Activated CD4-positive, alpha-beta T cell treated with anti-CD3 and anti-CD28 coated beads, Interleukin-2, amount 50 U/mL, for 4 hours (primary cell): ENCODE measurements at places on chromosomes 12 and 14.

GRCh38 chr12:80712866-80713265 lies 3.8 kb upstream of the MYF5 start:
- DNase-seq, result no peak

DNA sequence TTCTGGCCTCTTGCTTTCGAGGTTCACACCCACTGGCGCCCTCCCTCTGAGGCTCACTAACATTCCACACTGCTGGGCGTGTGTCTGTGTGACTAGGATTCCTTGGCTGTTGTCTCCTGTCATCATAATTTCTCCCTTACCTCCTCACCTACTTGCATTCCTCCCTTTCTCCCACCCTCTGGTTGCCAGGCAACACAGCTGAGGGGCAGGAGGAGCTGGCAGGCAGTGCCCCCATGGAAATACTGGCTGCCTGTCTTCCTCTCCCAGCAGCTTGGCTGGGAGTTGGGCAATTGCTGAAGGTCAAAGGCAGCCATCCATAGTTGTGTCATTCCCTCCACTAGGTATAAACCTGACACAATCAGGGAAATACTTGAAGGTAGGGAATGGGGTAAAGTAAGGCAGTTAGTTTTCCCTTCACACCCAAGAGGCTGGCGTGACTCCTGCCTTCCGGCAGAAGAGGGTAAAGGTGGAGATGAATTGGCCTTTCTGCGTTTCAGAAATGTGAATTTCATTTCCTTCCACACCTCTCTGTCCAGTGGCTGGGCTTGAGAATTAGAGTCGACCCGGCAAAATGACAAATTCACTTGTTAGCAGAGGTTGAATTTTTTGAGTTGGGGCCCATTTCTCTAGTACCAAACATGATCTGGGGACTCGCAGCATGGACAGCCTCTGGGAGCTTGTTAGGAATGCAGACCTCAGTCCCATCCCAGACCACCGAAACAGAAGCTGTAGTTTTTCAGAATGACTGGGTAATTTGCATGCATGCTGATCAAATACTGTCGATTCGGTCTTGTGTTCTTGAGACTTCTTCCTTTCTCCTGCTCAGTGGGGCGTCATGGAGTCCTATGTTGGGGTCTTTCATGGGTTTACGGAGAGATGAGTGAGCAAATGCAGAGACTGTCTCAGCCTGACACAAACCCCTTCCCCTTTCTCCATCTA lies 24.3 kb upstream of the EMP1 start:
- DNase-seq, result no peak

DNA sequence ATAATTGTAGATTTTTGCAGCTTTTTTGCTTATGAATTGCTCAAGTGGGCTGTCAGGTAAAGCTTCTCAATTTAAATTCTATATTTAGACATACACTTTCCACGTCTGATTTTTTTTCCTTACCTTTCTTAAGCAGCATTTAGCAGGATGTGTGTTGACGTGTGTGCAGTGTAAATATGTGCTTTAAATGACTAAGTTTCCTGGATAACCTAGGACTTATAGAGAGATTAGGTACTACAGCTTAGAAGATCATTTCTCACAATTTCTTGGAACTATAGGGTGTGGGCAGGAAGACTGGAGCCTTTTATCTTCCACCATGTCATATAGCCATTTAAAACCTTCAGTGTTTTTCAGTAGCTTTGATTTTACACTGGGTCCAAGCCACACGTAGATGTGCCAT lies 263.5 kb downstream of the NOVA1 start:
- DNase-seq, result no peak

DNA sequence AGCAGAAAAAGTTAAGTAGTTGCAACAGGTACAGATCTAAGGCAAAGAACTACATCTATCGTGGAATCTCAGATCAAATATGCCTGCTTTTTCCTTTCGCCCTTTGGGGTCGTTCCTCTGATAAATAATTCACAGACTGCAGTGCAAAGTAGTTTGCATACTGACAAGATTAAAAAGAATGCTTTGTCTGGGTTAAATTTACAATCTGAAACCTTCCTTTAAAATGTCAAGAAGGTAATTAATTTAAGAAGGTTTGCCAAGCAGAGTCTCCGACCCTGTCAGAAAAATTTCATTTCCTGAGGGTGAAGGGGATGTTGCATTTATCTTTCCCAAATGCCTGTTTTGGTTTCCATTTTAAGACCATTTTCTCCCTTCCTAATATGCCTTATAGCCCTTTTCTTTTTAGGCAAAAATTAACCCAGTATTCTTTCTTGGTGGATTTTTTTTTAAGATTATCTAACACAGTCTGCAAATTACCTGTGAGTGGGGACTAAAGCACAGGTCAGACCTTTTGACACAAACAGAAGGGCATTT lies 406.9 kb downstream of the LRIG3 start:
- DNase-seq, result no peak

- DNase-seq, result no peak
Observed at GRCh38 chr14:22542360-22542759, 46.7 kb downstream of the DAD1 start.

GRCh38 chr12:106978035-106978800 lies 8.7 kb downstream of the MTERF2 start:
- DNase-seq, result no peak

DNA sequence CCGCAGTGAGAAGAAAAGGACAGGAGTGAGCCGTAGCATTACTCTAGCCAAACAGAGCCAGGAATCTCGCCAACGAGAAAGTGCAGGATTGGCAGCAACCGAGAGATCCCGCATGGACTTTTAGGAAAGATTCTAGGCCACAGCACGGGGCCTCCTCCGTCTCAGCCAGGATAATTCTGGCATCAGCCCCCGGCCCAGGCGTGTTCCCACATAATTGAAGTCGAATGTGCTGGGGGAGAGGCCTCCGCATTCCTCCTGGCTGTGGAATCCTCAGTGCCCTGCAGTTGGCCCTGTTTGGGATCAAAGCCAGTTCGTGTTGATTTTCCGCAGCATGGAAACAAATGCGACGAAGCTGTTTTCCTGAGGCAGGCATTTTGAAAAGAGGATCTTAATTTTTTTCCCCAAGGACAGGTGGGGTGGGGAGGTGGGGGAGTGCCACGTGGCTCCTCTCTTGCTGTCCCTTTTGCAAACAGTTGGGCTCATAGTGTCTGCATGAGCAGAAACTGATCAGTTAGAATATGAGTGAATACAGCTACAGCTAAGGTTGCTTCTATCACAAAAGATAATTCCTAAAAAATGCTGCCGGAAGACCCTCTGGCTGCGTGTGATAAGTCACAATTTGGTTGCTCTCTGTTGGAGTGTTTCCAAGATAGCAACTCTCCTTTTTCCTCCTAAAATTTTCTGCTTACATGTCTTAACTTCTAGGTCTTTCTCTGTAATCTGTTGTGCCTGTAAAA lies 37.3 kb upstream of the ATXN2 start:
- no peak for DNase-seq

GRCh38 chr14:28673056-28673455 lies 93.5 kb upstream of the FOXG1 start:
- DNase-seq, result no peak

- no peak for DNase-seq
Observed at GRCh38 chr14:51730098-51730497, 78.4 kb downstream of the FRMD6 start.

- DNase-seq, result no peak
Observed at GRCh38 chr14:60003991-60004390, 84.0 kb downstream of the LRRC9 start.

DNA sequence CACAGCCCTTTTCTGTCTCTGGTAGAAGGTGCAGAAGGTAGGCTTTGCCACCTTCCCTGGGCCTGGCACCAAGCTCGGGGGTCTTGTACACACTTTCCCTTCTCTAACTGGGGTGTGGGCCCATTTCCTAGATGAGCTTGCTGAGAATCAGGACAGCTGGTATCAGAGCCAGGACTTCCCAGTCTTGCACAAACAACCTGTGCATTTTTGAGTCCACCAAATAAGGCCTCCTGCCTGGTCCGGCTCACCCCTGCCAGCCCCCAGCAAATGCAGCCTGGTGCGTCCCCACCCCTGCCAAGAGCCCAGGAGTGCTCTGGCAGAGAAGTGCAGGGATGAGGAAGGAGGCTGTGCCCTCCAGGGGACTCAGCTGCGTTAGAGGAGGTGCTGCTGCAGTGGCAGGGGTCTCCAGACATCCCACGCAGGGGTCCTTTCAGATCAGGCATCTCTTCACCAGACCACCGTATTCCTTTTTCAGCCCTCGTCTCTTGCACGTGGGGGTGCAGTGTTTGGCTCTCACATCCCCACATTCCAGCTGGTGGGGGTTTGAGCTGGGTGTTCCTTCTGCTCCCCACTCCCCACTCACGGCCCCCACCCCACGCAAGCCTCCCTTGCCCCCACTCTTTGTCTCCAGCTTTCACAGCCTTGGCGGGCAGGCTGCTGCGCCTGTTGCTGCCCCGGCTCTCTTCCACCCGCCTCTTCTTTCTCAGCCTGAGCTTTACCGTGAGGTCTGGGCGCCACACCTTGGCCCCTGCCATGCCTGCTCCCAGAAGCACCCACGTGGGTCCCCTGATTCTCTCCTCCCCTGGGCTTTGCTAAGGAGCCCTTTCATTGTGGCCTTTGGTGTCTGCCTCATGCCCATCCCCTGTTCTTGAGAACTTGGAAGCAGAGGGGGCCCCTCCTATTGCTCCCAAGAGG lies 32.3 kb downstream of the MEG3 start:
- no peak for DNase-seq

DNA sequence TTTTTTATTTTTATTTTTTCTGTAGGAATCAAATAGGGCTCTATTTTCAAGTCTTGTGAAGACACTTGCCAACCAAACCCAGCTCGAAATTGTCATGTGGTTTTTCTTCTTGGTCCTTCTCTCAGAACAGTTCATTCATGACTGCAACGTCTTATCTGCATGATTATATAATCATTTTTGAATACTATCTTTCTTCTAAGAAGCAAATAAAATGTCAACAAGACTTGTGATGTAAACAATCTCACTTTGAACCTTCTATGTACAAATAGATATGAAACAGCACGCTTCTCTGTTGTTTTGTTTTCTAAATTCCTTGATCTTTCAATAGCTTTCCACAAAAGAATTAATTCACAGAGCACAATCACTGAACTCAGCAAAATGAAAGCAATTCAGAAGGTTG lies 320.7 kb downstream of the SOX5 start:
- DNase-seq, result no peak

DNA sequence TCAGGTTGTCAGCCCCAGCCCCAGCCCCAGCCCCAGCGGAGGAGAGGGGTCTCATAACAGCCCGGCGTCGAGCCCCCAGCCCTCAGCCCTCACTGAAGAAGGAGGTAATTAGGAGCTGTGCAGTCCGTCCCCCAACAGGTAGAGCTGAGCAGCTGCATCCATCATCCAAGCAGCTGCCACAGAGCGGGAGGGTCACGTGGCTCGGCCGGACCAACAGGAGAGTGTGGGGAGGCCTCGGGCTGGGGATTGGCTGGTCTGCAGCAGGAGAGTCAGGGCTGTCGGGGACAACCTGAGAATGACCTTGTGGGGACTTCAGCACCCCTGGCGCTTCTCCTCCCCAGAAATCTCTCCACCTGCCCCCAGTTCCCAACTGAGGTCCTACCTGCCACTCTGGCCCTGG lies 29.6 kb downstream of the SMUG1 start:
- no peak for DNase-seq

- DNase-seq, result no peak
Observed at GRCh38 chr12:72872996-72873395, 600.8 kb downstream of the TRHDE start.

- DNase-seq, result no peak
Observed at GRCh38 chr12:67457778-67458665, 188.9 kb downstream of the CAND1 start.

DNA sequence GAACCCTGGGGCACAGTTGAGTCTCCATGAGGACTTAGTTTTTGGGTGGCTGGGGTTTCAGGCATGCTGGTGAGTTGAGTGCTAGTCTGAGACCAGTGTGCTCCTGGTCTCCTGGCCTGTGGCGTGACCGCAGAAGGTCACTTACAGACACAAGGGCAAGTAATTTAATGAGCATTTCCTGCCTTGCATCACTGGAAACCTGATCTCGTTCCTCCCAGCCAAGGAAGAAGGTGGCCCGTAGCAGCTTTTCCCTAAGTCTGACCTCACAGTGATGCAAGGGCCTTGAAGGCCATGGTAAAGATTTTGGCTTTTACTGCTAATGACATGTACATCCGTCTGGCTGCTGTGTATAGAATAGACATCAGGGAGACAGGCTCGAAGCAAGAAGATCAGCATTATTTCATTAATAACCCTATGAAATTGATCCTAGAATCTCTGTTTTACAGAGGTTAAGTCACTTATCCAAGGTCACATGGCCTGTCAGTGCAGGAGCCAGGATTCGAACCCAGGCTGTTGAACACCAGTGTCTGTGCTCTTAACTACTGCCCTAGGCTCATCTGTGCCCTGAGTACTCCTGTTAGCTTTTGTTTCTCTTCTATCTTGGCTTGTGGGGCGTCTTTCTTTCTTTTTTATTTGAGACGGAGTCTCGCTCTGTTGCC lies 4.6 kb downstream of the TMEM120B start:
- no peak for DNase-seq

GRCh38 chr12:53941187-53941586 lies 2.6 kb downstream of the HOXC13 start:
- no peak for DNase-seq

- DNase-seq, result no peak
Observed at GRCh38 chr14:20614038-20614840, 23.1 kb upstream of the RNASE12 start.

- no peak for DNase-seq
Observed at GRCh38 chr12:40734276-40734675, 42.0 kb downstream of the CNTN1 start.

DNA sequence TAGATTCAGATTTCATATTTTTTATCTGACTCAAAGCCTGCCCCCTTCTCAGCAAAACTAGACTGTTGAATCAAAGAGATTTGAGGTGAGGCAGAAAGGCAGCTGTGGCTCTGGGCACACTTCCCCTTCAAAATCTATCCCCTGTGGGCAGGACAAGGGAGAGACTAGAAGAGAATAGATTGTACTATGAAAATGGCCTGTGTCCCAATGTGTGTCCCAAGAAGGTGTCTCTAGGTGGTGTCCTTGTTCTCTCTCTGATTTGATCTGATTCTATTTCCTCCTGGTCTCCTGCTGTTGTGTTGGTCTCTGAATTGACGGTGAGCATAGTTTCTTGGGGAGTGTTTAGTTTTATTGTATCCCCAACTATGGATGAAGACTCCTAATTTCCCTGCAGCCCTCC lies 565.8 kb upstream of the ATP2B1 start:
- DNase-seq, result no peak

GRCh38 chr12:65923228-65923627 lies 98.9 kb downstream of the HMGA2 start:
- no peak for DNase-seq

DNA sequence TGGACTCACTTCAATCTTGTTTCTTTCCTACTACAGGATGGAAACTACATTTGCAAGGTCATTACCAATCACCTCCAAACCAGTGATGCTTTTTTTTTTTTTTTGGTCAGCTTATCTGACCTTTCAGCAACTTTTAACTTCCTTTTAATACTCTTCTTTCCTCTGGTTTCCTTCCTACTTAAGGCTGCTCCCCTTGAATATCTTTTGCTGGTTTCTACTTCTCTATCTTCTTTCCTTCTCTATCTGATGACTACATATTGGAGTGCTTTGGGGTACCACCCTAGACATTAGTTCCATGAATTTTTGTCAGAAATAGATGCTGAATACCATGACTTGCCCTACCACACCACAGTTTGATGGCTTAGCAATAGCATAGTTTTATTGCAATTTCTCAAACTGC lies 197.7 kb upstream of the DDHD1 start:
- DNase-seq, result no peak

- DNase-seq, result no peak
Observed at GRCh38 chr12:91921555-91921954, 224.1 kb downstream of the BTG1 start.

GRCh38 chr14:21714318-21714929 lies 40.8 kb upstream of the OR4E1 start:
- no peak for DNase-seq
